ENCODE measurements at places on chromosomes 12 and 14. TPM values are rescaled to one million over a fixed set of nuclear protein-coding genes. Genes with fewer than 3 reads are reported as not detected.

FGD4 gene
- 1.3 TPM for polyA plus RNA-seq

DNA sequence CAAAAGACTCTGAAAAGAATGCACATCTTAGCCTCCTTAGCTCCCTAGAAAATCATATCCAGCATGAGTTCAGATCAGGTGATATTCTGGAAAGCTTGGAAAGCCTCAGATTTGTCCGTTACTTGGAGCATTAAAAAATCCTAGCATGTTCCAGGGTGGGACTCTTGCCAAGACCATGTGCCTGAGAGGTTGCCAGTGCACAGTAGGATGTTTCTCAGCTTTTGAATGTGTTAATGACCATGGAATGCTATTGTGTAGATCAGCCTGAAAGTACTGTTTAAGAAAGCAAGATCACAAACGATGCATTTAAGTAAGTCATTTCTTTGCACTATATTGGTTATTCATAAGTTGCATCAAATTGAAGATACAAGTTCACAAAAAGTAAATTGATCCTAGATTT, 230.5 kb downstream of the ETNK1 start:
- DNase-seq: no peak

LRRK2 gene
- 1.8 TPM for polyA plus RNA-seq

PTPRQ gene
- 0.18 TPM for polyA plus RNA-seq

RPL36AL gene
- 240 TPM for polyA plus RNA-seq

DNA sequence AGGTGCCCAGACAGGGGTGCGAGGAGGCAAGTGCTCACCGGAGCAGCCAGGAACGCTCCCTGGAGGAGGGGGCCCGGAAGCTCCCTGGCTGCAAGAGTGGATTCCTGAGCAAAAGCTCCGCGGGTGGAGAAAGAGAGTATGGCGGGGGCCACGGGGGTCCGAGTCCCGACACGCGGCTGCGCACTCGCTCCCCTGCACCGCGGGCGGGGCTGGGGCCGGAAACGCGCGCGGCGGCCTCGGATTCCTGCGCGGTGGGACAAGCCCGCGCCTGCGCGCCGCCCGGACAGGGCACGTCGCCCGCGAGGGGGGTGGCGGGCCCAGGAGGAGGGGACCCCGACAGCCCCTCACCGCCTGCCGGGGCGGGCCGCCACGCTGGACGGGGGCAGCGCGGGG, 27.8 kb upstream of the GPR132 start:
- peak; percentile 82 for DNase-seq

GRCh38 chr12:121791671-121792551, 1.6 kb downstream of the RHOF start:
- no peak for DNase-seq

RAD51AP1 gene
- 12.4 TPM for polyA plus RNA-seq

RNASE8 gene
- polyA plus RNA-seq: not detected

GRIP1 gene
- not detected for polyA plus RNA-seq

- DNase-seq: no peak
These were observed 409.8 kb downstream of the NPAS3 start for GRCh38 chr14:33348510-33348909.

GRCh38 chr12:8699714-8700113, 1.9 kb downstream of the RIMKLB start:
- DNase-seq: no peak

ARHGDIB gene
- 10.4 TPM for polyA plus RNA-seq

GDF11 gene
- polyA plus RNA-seq: 0.56 TPM

GRCh38 chr14:98177551-98177950, 1094.4 kb downstream of the BCL11B start:
- DNase-seq: no peak

- no peak for DNase-seq
These were observed 91.4 kb downstream of the CHGA start for GRCh38 chr14:93014058-93015023.

DNA sequence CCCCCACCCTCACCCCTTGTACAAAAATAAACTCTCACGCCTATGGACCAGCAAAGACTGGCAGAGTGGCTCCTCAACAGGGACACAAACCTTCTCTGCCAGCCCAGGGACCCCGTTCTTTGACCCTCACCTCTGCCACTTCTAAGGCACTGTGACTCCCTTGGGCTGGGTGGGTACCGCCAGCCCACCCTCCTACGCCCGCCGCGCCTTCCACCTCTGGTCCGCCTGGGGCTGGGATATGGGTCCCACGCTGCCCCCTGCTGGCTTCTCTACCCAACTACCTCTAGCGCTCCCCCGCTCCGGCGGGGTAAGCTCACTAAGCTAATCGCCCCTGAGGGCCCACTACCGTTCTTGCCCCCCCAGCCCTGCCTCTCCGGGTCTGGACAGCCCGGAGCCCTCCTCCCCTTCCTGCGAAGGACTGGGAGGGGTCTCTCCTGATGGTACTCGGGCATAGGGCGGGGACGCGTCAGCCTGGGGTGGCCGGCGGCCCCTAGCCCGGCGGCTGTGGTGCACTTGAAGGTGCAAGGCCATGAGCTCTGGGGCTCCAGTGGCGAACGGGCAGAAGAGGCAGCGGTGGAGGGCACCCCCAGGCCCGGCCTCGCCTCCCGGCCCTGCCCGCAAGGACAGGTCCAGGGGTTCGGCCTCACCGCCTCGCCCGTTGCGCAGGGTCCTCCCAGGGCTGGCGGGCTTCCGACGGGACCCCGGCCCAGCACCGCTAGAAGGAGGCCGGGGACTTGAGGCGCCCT, 8.1 kb downstream of the ZNF219 start:
- DNase-seq: no peak

DNA sequence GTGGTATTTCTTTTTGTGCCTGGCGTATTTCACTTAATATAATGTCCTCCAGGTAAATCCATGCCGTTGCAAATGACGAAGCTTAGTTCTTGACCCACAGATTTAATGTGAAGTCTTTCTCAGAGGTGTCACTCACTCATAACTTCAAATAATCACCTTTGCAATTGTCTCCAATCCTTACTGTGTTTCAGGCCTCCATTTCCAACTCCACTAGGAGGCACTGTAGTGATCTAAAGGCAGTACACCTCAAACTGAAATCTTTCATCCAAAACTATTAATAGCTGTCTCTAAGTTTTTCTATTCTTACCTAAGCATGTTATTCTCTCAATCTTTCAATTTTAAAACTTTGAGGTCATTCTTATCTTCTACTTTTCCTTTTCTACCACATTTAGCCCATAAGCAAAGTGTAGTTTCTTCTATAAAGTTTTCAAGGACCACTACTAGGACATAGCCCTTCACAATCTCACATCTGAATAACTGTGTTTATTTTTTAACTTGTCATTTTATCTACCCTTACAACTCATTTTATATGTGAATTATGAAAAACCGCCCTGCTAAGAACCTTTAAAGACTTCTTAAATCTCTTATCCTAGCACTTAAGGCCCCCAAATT, 25.5 kb upstream of the FBXO34 start:
- DNase-seq: peak; percentile 55

DNA sequence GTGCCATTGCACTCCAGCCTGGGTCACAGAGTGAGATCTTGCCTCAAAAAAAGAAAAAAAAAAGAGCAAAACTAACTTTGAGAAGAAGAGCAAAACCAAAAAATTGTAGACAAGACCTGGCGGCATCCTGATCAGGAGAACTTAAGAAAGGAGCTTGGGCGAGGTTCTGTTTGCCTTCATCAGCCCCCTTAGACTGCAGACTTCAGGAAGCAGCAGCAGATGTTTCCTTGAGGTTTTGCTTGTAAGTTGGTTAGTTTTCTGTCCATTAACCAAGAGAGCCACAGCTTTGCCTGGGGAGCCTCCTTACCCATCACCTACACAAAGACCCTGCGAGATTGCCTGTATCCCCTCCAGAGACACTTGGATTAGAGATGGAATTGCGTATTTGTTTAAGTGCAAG, 189.0 kb downstream of the AACS start:
- no peak for DNase-seq

ENTPD5 gene
- polyA plus RNA-seq: 12.5 TPM

DNA sequence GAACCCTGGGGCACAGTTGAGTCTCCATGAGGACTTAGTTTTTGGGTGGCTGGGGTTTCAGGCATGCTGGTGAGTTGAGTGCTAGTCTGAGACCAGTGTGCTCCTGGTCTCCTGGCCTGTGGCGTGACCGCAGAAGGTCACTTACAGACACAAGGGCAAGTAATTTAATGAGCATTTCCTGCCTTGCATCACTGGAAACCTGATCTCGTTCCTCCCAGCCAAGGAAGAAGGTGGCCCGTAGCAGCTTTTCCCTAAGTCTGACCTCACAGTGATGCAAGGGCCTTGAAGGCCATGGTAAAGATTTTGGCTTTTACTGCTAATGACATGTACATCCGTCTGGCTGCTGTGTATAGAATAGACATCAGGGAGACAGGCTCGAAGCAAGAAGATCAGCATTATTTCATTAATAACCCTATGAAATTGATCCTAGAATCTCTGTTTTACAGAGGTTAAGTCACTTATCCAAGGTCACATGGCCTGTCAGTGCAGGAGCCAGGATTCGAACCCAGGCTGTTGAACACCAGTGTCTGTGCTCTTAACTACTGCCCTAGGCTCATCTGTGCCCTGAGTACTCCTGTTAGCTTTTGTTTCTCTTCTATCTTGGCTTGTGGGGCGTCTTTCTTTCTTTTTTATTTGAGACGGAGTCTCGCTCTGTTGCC, 4.6 kb downstream of the TMEM120B start:
- peak; percentile 81 for DNase-seq

Data from GM23248 (cell line).